ENCODE measurements at places on chromosomes 5 and 9.

GRCh38 chr5:179729303-179729702, 3.3 kb upstream of the MAML1 start:
- no peak for DNase-seq

- DNase-seq, result no peak
Observed at GRCh38 chr5:164727012-164727411, 1221.6 kb downstream of the MAT2B start.

- peak; percentile 66 for DNase-seq
Observed at GRCh38 chr9:126500600-126501382, 112.9 kb upstream of the LMX1B start.

GRCh38 chr9:112112941-112113681, 62.0 kb downstream of the SUSD1 start:
- peak; percentile 35 for DNase-seq

GRCh38 chr9:33147416-33148169, 19.5 kb downstream of the B4GALT1 start:
- no peak for DNase-seq

DNA sequence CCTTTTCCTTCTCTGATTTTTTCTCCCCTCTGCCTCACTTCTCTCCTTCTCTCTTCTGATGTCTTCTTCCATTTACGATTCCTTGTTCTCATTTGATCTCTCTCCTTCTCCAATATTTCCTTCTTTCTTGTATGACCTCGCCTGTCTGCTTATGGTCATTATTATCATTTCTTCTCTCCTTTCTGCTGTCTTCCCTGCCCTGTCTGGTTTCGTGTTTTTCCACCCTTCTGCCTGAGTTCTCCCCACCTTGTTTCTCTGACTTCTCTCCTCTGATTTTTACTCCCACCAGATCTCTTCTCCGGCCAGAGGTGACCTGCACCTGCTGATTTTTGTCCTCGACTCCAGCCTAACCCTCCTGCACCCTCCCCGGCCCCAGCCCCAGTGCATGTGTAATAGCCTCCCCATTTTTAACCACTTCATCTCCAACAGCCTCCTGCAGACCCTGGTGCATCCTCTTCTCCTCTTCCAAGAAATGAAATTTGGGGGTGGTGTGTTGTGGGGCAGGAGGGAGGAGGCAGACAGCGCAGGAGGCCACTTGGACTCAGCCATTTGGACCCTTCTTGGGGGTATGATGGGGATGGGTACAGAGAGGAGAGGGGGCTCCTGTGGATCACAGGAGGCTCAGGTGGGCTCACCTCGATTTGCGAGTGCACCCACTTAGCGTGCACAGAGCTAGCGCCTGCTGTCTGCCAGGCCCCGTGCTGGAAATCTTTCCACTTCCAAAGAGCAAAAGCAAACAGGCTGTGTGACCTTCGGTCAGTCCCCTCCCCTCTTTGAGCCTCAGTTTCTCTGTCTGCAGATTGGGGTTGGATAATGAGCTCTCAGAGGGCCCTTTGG, 32.5 kb downstream of the GSN start:
- DNase-seq, result no peak

DNA sequence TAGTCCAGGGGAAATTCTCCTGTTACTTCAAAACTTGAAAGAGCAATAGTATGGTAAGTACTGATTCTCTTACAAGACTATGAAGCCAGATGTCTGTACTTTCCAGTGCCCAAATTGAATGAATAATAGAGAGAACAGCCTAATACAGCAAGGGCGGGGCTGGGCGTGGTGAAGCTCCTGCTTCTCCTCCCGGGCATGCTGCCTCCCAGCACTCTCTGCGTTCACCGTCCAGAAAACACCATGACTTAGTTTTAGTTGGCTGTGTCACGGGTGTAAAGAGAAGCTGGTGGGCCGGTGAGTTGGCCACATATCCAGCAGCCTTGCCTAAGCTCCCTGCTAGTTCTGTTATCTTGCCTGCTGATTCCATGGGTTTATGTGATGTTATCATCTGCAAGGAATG, 40.7 kb upstream of the ADAMTS2 start:
- no peak for DNase-seq

- DNase-seq, result no peak
Observed at GRCh38 chr5:139577689-139578290, 16.7 kb downstream of the UBE2D2 start.

DNA sequence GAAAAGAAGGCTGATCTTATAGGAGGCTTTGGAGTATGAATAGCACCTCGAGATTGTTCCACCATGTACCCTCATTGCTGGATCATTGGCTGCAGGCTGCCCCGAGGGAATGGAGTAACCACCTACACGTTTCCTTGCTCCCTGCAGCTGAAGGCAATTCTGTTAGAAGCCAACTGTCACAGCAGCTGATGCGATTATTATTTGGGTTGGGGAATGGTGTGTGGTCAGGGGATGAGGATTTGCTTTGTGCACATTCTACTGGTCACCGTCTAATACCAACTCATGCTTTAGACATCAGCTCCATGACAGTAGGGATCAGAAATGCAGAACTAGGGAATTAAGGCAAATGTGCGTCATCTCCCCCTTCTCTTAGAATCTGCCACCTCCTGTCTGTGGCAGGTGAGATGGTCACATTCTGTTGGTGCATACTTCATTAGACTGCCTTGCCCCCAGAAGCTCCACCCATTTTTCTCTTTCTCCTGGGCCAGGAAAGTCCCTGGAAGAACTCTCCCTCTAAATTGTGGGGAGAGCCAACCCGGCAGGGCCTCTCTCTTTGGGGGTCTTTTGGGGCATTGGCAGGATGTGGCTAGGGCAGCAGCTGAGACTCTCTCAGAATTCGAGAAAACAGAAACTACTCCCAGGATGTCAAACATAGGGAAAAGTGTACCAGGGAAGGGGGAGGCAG, 32.8 kb downstream of the NEUROG1 start:
- DNase-seq, result no peak

- DNase-seq, result no peak
Observed at GRCh38 chr9:134475011-134475790, 148.9 kb downstream of the RXRA start.

- DNase-seq, result no peak
Observed at GRCh38 chr9:36193023-36193422, 2.3 kb downstream of the CLTA start.

GRCh38 chr9:86843206-86843605, 104.1 kb downstream of the GAS1 start:
- DNase-seq, result no peak

GRCh38 chr9:107976767-107977166, 487.2 kb upstream of the KLF4 start:
- no peak for DNase-seq

- DNase-seq, result peak; percentile 76
Observed at GRCh38 chr9:132800038-132800648, 77.9 kb downstream of the AK8 start.

DNA sequence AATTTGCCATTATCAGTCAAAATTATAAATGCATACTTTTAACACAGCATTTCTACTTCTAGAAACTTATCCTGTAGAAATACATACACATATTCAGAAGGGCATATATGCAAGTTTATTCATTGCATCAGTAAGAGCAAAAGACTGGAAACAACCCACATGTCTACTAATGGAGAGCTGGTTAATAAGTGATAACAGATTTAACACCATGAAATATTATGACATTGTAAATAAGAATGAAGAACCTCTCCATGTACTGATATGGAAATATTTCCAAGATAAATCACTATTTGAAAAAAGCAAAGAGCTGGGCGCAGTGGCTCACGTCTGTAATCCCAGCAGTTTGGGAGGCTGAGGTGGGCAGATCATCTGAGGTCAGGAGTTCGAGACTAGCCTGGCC, 54.5 kb downstream of the ELOVL7 start:
- no peak for DNase-seq

DNA sequence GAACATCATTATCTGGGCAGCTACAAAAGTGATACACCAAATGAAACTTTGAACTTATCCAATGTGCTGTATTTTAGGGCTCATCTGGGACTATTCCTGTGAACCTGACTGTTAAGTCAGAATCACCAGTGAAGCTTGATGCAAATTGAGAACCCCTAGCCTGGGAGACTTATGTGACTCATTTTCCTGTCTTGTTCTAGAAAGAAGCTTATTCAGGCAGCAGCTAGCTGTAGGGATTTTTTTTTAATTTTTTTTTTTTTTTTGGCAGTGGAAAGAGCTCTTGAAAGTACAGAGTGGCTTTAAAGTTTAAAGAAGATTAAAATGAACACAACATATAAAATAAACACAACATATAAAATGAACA, 81.1 kb upstream of the TNFAIP8 start:
- DNase-seq, result peak; percentile 82

DNA sequence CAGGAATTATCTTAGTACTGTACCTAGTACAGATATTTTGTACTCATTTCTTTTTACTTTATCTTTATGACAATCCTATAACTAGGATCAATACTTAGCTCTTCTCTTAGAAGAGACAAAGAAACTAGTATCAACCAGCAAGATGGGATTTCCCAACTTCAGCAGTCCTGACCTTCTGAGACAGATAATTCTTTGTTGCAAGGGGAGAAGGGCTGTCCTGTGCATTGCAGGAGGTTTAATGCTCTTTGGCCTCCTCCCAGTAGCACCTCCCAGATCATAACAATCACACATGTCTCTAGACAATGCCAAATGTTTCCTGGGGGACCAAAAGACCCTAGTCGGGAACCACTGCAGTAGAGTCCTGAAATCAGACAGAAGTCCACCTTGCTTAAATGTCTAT, 424.3 kb upstream of the DMAC1 start:
- no peak for DNase-seq

- no peak for DNase-seq
Observed at GRCh38 chr5:6492934-6493333, 44.3 kb downstream of the UBE2QL1 start.
